ENCODE measurements at places on chromosomes 5 and 9. TPM values are rescaled to one million over a fixed set of nuclear protein-coding genes. Genes with fewer than 3 reads are reported as not detected.

DNA sequence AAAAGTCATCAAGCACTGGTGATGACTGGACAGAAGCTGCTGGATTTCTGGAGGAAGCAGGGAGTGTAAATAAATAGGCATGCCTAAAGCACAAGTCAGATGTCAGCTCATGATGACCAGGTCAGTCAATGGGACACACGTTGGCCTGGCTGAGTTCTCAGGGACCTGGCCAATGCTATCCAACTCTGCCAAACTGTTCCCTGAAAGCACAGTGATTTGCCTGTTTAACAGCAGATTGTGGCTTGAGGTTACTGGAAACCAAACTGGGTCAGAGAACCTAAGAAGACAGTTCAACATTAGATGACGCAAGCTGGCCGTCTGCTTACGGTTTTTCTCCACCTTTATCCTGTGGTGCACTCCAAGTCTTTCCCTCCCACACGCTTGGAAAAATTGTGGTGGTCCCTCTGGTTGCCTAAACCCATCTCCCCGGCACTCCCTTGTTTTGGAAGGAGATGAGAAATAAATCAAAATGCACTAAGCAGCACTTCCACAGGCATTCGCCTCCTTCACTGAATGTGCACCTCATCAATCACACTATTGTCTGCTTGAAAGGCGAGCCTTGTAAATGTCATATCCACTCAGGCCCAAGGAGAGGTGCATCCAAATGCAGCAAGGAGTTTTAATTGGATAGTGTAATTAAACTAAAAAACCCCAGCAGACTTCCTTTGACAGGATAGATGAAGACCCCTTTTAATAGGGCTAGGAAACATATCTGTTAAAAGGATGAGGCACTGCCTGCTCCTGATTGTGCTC is 199.4 kb downstream of the GAPVD1 start:
- peak overlapping the region; percentile 1 for H3K27ac ChIP-seq
- no peak for DNase-seq
- H3K36me3 ChIP-seq: no peaks in the 10 kb centered on the region
- H3K4me3 ChIP-seq: no peak overlapping the region
- H3K4me1 ChIP-seq: no peaks in the 10 kb centered on the region
- no peaks in the 10 kb centered on the region for H3K27me3 ChIP-seq

DNA sequence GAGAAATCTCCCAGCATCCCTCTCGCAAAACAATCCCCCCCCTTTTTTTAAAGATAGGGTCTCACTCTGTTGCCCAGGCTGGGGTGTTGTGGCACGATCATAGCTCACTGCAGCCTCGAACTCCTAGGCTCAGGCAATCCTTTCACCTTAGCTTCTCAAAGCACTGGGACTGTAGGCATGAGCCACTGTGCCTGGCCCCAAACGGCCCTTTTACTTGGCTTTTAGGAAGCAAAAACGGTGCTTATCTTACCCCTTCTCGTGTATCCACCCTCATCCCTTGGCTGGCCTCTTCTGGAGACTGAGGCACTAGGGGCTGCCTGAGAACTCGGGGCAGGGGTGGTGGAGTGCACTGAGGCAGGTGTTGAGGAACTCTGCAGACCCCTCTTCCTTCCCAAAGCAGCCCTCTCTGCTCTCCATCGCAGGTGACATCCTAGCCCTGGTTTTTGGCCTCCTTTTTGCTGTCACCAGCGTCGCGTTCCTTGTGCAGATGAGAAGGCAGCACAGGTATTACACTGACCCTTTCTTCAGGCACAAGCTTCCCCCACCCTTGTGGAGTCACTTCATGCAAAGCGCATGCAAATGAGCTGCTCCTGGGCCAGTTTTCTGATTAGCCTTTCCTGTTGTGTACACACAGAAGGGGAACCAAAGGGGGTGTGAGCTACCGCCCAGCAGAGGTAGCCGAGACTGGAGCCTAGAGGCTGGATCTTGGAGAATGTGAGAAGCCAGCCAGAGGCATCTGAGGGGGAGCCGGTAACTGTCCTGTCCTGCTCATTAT is 6.8 kb downstream of the CA9 start:
- H3K4me1 ChIP-seq: peaks cover 28% of the 10 kb centered on the region
- H3K4me3 ChIP-seq: no peak overlapping the region
- DNase-seq: no peak
- H3K27ac ChIP-seq: peak overlapping the region; percentile 36
- no peaks in the 10 kb centered on the region for H3K36me3 ChIP-seq

Gene PCDHGA5
- 2.1 TPM for total RNA-seq

DNA sequence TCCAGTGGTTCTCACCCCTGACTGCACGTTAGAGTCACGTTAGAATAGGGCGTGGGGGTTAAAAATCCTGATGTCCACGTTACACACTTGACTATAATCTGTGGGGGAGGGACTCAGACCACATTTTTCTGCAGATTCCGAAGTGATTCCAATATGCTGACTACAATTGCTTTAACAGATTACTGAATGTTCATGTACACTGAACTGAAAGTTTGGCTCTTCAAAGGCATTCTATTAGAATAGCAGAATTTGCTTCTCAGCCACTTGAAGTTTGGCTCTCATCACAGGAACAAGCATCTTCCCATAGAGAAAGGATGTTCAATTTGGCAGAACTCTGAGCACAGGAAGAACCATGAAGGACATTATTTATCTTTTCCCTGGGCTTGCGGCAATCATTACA is 84.5 kb downstream of the HAPLN1 start:
- no peaks in the 10 kb centered on the region for H3K36me3 ChIP-seq
- H3K27ac ChIP-seq: no peak overlapping the region
- no peak overlapping the region for H3K4me3 ChIP-seq
- no peaks in the 10 kb centered on the region for H3K4me1 ChIP-seq
- H3K27me3 ChIP-seq: no peaks in the 10 kb centered on the region
- no peak for DNase-seq

DNA sequence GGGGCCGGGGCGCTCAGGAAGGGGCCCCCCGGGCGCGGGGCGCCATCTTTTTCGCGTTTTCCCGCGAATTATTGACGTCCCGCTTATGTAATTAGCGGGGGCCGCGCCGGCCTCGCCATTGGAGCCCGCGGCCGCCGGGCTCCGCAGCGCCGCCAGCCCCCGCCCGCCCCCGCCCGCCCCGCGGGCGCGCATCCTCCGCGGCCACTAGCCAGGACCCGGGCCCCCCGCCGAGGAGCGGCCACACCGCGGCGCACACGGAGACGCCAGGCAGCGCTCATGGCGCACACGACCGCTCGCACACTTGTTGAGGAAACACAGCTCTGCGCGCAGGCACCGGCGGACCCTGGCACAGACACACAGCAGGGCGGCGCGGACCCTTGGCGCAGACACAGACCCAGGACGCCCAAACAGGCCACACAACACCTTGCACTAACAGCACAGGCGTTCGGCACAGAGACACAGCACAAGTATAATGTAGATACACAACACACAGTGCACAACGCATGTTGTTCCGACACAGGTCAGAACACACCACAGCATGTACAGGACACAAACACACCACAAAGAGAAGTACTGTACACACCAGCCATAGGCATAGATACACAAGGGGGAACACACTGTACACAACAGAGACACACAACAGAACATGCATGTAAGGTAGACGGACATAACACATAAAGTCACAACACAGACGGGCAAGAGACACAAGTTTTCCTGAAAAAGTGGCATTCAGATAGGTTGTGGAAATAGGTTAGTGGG is 467 bp upstream of the PHF19 start:
- no peaks in the 10 kb centered on the region for H3K36me3 ChIP-seq
- no peaks in the 10 kb centered on the region for H3K27me3 ChIP-seq
- H3K4me3 ChIP-seq: peak overlapping the region; percentile 80
